ENCODE measurements at places on chromosomes 7 and 10.

GRCh38 chr7:106167439-106168136 is 55.5 kb upstream of the SYPL1 start:
- DNase-seq: no peak

- DNase-seq: no peak
Observed at GRCh38 chr7:88001744-88002530, 67.9 kb downstream of the ADAM22 start.

DNA sequence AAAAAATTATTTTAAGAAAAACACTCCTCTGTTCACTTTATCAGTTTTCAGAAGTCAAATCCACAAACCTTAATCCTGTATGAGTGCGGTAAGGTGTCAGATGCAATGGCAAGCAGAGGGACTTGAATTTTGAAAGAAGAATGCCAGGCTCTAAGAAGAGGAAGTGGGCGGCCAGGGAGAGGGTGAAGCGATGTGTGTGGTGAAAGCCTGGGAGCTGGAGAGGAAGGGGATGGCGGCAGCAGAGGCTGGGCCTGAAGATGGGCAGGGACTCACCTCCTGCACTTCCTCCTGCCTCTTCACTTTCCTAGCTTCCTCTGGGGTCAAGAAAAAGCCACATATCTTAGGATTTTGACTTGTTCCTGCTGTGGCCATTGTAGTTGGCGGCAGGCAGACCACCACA is 609.6 kb downstream of the PARD3 start:
- no peak for DNase-seq

DNA sequence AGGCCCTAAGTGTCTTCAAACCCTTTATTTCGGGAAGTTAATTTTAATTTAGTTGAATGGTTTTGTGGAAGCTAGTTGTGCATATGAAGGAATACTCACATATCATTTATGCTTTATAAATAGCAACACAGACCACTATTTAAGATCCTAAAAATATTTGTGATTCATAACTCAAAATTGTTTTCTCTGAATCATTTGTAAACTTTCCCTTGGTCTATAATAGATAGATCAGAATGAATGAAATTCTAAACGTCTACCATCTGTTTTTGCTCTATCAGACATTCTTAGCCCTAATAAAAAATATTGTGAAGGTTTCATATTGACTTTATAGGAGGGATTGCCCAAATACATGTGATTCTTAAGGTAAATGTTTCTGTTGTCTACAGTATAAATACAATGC is 43.5 kb downstream of the LOXL4 start:
- DNase-seq: no peak

GRCh38 chr7:111735661-111736551 is 173.6 kb upstream of the IMMP2L start:
- DNase-seq: peak; percentile 47

All from effector CD4-positive, alpha-beta T cell (primary cell).